Activated B cell treated with CpG ODN at 0.5 μM for 24 hours (primary cell): ENCODE measurements at places on chromosomes 6 and 20.

DNA sequence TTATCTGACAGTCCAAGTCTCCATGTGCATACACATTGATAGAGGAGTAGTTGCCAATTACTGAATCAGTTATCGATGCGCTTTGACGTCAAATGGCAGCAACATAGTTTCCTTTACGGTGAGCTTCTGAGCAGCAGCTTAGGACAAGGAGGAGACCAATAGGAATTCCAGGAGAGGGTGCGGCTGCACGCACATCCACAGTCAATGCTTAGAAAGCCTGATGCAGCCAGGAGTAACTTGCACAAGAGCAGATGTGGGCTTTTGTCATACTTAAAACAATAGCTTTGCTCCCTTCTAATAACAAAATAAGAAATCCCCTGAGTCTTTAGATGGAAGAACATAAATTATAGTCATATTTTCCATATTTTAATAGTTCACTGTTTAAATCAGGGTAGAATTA, 442.1 kb downstream of the BCKDHB start:
- DNase-seq, result no peak

GRCh38 chr20:24389686-24390085, 79.7 kb upstream of the SYNDIG1 start:
- DNase-seq, result no peak

GRCh38 chr6:159997498-159998101, 28.7 kb downstream of the IGF2R start:
- no peak for DNase-seq

DNA sequence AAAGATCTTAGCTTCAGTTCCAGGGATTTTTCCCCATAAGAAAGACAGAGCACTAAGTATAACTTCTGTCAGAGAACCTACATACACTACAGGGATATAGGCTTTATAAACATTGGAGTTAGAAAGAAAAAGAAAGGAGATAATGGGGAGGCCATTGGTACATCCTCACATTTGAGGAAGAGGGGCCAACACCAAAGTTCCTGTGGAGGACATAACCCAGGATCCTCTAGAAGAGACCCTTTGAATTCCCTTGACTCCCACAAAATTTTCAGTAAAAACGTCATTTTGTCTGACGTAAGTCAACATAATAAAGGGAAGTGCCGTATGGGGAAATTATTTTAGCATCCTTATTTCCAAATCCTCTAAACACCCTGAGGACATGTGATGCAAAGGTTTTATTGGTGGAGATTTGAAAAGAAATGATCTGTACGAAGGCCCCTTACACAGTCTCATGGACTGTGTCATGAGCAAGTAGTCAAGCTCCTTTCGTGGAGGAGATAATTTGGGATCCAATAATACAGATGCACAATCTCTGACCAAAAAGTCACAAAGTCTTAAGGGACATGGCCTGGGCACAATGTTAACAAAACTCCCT, 33.2 kb downstream of the HLA-DRA start:
- no peak for DNase-seq

- no peak for DNase-seq
Observed at GRCh38 chr20:22348010-22348409, 236.4 kb downstream of the FOXA2 start.

DNA sequence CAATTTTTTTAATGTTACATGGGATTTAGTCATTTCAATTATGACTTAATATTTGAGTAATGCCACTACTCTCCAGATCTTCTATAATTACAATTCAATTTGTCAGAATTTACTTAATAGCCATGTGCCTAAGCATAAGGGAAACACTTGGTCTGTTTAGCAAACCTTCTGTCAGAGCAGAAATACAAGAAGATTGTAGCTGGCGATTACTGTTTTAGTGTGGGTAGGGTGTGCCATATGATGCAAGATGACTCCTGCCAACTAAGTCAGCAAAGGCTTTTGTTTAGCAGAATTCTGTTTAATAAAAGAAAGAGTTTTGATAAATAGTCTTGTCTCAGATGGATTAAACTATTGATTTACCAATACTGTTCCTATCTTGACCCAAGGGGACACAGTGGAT, 455.4 kb downstream of the RNF144B start:
- DNase-seq, result no peak

- no peak for DNase-seq
Observed at GRCh38 chr20:59821788-59822187, 111.6 kb downstream of the SYCP2 start.

- DNase-seq, result no peak
Observed at GRCh38 chr6:20712011-20712410, 177.8 kb downstream of the CDKAL1 start.

DNA sequence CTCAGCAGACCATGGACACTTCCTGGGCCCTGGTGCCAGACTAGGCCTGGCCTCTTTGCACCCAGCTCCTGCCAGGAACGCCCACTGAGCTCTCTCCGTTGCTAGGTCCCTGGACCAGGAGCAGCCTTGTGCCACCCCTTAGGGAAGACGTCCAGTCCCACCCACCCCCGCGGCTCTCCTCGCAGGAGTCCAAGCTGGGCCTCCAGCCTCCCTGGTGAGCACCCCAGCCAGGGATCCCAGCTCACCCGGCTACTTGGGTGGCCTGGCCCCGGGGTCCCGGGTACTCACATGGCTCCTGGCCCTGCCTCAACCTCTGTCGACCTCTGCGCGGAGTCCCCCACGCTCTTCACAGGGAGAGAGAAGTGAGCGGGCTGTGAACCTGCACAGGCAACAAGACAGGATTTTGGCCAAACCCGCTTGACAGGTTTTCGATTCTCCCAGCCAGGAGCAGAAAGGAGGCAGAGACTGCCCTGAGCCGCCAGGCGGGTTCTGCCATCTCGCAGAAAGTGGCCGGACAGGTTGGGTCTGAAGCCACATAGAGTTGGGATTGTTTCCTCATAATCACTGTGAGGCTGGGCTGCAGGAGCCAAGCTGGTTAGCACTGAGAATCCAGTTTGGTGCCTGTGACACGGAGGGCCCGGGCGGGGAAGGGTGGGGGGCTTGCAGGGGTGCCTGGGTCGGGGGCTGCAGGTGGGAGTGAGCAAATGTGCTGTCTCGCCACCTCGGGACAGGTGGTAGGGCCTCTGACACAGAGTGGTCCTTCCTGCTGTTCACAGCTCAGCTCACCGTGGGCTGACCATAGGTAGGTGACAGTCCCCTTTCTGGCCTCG, at the start of gene RBBP8NL:
Gene RBBP8NL (minus strand): TSS at position 368 of the 830 bp plus-strand sequence. CDS start 7,892 bp downstream, outside the sequence.
- no peak for DNase-seq

DNA sequence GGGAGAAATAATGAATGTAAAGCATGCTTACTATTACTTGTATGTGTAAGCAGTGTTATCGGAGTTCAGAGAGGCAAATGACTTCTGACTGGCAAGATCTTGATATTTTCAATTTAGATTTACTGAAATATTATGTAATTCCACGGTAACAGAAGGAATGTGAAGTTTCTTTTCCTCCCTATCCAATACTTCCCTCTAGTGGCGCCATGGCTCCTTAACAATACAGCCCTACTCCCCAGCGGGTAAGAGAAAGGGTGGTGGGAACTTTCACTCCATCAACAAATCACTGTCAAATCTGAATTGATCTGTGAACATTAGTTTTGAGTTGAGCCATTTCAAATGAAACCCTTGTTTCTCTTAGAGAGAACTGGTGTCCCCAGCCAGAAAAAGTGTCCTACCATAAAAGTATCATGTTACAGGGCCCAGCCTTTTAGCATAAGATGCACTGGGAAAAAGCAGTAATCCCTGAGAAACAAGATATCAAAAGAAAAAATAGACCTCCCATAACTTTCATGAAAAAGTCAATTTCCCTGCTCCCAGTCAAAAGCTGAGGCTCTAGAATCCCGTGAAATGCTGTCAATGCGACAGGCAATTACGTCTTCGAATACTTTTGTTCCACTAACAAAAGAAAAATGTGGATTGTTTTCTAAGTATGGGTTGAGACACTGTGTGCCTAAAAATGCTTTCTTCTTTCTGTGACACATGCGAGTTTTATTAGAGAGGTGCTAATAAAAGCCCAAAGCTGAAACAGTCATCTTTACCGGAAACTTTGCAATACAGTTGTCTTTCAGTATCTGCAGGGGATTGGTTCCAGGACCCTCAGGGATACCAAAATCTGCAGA, 12.9 kb downstream of the COX7A2 start:
- DNase-seq, result no peak

GRCh38 chr6:93523365-93523764, 104.0 kb upstream of the EPHA7 start:
- no peak for DNase-seq

DNA sequence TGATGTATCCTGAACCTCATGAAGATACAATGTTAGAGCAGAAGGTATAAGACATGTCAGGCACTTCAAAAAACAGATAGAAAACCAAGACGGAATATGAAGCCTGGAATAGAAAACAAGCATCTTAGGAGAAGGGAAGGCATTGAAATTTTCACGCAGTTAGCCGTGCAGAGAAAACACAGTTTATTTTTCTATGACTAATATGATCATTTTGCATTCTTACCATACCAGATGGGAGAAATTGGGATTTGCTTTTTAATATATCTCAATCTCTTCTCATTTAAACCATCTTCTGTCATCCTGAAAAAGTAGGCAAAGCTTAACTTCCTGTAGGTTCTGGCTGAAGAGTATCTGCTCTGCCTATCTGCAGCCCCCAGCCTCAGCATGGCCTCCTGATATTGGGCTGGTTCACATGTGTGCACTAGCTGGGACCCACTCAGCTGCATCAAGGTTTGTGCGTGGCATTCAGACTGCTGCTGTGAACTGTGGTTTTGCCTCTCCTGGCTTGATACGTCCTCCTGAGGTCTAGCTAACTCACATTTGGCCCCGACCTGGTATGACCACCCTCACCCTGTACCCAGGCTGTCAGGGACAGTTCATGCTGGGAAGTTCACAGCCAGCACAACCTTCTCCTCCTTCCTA, 392.5 kb upstream of the SASH1 start:
- DNase-seq, result no peak

DNA sequence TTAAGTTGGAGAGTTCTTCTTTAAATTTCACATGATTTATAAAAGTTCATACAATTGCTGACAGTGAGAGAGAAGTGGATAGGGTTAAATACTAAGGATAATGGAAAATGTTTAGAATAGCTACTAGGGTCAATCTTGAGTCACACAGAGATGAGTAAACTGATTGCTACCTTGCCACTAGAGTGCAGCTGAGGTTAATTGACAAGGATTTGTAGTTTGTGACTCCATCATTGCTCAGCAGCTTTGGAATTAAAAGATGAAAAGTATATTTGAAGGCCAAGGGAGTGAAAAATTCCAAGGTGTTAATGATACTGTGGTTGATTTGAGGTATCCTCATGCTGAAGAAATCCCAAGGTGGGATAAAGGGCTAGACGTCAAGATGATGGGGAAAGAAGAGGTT, 524.0 kb downstream of the UTRN start:
- no peak for DNase-seq

GRCh38 chr6:162178666-162179065, 548.9 kb downstream of the PRKN start:
- no peak for DNase-seq

DNA sequence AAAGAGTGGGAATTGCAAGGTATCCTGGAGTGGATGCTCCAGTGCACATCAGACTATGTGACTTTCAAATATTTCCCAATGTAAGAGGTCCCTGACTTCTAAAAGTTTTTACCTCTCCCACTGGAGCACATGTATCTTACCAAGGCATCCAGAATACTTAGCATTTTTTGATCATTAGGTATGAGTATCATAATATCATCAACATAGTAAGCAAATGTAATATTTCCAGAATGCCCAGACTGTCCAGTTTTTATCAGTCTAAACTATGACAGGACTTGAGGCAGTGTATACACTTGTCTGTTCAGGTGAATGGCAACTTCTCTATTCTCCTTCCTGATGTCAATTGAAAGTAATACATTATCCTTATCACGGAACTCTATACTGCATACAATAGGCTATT, 924.6 kb upstream of the GJE1 start:
- no peak for DNase-seq

GRCh38 chr6:38269461-38270172, 370.1 kb downstream of the BTBD9 start:
- DNase-seq, result no peak

- DNase-seq, result no peak
Observed at GRCh38 chr20:43744151-43744611, 17.4 kb upstream of the GTSF1L start.

GRCh38 chr6:75791881-75792280, 42.8 kb downstream of the MYO6 start:
- no peak for DNase-seq

- no peak for DNase-seq
Observed at GRCh38 chr6:31465718-31466117, 32.2 kb upstream of the MICB start.

- DNase-seq, result no peak
Observed at GRCh38 chr6:78199044-78199443, 546.2 kb downstream of the MEI4 start.

- DNase-seq, result no peak
Observed at GRCh38 chr6:39910164-39910563, 24.1 kb downstream of the MOCS1 start.

GRCh38 chr20:58614366-58614765, 36.7 kb upstream of the STX16 start:
- no peak for DNase-seq

GRCh38 chr20:19404826-19405225, 192.4 kb downstream of the SLC24A3 start:
- DNase-seq, result no peak

- DNase-seq, result no peak
Observed at GRCh38 chr6:168299541-168300511, 19.8 kb downstream of the DACT2 start.

GRCh38 chr6:74953708-74954107, 252.1 kb downstream of the COL12A1 start:
- no peak for DNase-seq

GRCh38 chr6:39777218-39777617, 15.0 kb upstream of the DAAM2 start:
- no peak for DNase-seq

DNA sequence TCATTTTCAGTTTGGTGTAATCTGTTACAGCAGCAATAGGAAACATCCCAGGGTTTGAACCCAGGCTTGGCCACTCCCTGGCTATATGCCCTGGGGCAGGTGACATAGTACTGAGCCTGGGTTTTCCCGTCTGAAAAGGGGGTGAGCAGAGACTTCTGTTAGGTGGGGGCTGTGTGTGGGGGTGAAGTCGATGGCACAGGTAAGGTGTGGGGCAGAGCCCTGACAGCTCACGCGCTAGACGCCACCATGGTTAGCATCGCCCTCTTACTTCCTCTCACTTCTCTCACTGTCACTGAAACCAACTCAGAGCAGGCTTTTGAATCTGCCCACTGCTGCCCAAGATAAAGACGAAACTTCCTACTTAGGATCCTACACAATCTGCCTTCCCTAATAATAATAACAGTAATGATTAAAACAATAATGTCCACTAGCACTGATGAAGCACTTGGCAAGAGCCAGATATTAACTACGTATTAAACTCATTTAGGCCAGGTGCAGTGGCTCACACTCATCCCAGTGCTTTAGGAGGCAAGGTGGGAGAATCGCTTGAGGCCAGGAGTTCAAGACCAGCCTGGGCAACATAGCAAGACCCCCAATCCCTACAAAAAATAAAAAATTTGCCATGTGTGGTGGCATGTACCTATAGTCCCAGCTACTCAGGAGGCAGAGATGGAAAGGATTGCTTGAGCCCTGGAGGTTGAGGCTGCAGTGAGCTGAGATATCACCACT, 117.9 kb upstream of the PTPN1 start:
- no peak for DNase-seq

GRCh38 chr6:31125162-31125561, 4.9 kb upstream of the CDSN start:
- no peak for DNase-seq

GRCh38 chr6:138485005-138485545, 14.2 kb downstream of the NHSL1 start:
- no peak for DNase-seq
